ENCODE measurements at places on chromosomes 1 and 21.

GRCh38 chr1:30701258-30701633 is 22.1 kb downstream of the MATN1 start:
- no peak for DNase-seq

DNA sequence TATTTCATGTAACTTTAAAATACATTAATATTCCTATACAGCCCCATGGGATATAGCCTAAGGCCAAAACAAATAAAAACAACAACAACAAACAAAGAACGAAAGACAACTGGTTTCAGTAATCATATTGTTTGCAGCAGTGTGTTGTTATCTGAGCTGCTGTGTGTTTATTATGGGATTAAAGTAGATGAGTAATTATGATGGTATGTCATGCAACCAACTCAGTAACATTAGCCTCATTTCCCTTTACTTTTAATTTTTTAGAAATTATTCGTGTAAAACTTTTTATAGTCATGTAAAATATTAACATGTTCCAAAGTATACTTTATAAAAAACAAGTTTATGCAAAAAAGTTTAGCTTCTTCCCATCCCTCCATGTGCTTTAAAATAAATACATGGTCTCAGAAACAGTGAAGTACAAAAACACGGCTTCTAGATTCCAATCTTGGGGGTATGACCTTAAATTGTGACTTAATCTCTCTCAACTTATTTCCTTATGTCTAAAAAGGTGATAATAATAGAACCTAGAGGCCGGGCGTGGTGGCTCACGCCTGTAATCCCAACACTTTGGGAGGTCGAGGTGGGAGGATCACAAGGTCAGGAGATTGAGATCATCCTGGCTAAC is 176.1 kb downstream of the SLC45A1 start:
- DNase-seq, result no peak

GRCh38 chr21:38679534-38679933 is 126.2 kb upstream of the ETS2 start:
- DNase-seq, result peak; percentile 50

DNA sequence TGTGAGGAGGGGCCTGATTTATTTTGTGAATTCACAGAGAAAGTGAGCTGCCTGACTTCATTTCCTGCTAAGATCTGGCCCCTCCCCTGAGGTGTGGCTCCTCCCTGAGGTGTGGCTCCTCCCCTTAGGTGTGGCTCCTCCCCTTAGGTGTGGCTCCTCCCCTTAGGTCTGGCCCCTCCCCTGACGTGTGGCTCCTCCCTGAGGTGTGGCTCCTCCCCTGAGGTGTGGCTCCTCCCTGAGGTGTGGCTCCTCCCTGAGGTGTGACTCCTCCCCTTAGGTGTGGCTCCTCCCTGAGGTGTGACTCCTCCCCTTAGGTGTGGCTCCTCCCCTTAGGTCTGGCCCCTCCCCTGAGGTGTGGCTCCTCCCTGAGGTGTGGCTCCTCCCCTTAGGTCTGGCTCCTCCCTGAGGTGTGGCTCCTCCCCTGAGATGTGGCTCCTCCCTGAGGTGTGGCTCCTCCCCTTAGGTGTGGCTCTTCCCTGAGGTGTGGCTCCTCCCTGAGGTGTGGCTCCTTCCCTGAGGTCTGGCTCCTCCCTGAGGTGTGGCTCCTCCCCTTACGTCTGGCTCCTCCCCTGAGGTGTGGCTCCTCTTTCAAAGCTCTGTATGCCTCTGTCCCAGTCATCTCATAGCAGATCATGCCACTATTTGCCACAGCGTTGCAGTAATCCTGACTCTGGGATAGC is 26.9 kb upstream of the LRRC3 start:
- DNase-seq, result peak; percentile 52

DNA sequence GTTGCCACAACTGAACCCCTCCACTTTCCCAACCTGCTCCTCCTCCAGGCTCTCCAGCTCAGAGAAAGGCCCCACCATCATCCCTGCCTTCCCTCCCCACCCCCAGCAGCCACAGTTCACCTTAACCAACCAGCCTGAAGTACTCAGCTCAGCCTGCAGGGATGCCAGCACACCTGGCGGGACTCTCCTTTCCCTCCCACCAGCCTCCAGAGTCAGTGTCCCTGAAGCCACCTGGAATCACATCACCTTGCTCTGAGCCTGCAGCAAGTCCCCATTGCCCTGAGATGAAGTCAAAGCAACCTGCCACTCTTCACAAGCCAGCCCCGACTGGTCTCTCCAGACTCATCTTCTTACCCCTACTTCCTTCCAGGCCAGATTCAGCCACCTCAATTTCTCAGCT is 26.2 kb upstream of the ZC3H12A start:
- no peak for DNase-seq

- no peak for DNase-seq
These were observed 13.9 kb upstream of the CD2 start for GRCh38 chr1:116740296-116740695.

DNA sequence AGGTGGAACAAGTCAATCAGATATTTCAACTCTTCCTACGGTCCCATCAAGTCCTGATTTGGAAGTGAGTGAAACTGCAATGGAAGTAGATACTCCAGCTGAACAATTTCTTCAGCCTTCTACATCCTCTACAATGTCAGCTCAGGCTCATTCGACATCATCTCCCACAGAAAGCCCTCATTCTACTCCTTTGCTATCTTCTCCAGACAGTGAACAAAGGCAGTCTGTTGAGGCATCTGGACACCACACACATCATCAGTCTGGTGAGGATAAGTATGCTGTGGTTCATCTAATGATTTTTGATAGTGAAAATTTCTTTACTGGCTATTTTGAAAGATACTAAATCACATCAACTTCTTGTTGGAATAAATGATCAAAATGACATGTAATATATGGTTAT is 67.7 kb upstream of the MPC2 start:
- no peak for DNase-seq

GRCh38 chr1:187336441-187337168 is 507.9 kb downstream of the PLA2G4A start:
- no peak for DNase-seq

- DNase-seq, result peak; percentile 26
These were observed 88.9 kb downstream of the XPR1 start for GRCh38 chr1:180720753-180721152.

DNA sequence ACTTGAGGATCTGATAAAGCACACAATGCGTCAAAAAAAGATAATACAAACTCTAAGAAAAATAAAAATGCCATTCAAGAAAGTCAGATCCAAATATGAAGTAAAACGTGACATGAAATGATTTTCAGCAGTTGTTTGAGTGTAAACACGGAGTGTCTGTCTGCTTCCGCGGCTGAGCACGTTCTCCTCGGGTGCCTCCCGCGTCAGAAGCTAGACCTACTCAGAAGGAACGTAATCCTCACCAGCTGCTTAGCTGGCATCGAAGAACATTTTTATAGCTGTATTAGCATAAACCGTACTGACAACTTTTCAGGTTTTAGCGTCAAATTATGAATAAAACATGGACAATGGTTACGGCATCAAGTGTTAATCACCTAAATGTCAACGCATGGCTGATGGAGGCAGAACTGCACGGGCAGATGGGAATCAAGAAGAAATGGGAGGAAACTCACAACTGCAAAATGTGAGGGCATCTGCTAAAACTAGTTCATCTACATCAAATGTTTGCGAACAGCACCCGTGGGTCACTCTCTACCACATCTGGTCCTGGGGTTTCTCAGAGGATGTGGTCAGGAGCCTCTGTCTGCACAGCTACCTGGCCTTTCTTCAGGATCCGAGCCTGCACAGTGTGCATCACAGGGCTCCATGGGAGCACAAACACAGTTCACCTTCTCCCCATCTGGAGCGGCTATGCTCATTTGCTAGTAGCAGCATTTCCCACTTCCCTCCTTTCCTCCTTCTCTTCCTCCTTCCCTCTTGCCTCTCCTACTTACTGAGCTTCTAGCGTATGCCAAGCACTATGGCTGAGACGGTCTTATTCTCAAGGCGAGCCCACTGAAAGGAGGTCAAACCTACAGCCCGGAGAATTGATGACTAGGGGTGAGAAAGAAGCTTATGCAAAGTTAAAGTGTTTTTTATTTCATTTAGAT is 40.0 kb downstream of the RCAN1 start:
- DNase-seq, result no peak

GRCh38 chr1:226325178-226325577 is 16.2 kb upstream of the LIN9 start:
- DNase-seq, result peak; percentile 64

DNA sequence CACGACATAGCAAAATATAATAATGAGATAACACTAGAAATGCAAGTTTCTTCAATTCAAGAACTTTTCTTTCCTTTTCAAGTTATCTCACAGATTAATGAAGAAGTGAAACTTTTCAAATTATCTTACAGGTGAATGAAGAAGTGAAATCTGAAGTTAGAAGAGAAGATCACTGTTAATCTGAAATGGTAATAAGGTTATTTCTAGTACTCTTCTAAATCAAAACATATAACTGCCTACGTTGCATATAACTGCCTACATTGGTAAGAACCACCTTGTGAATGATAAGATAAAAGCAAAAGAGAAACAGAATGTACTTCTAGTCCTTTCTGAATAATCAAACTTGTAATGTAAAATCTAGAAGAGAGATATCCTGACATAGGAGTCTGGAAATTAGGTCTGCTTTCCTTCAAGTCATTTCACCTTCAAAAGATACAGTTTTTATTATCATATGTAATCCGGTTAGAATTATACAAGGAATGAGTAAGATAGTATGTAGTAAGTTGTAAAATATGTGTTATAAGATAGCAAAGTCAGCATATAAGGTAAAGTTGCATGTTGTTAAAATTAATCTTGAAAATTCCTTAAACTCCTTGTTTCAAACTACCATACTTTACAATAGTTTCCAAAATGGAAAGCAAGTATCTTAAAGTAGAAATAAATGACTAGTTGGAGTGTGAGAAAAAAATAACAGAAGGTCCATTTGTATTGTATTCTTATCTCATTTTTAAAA is 522.4 kb upstream of the ZRANB2 start:
- no peak for DNase-seq

- no peak for DNase-seq
These were observed 19.6 kb downstream of the BACH1 start for GRCh38 chr21:29318354-29318753.

DNA sequence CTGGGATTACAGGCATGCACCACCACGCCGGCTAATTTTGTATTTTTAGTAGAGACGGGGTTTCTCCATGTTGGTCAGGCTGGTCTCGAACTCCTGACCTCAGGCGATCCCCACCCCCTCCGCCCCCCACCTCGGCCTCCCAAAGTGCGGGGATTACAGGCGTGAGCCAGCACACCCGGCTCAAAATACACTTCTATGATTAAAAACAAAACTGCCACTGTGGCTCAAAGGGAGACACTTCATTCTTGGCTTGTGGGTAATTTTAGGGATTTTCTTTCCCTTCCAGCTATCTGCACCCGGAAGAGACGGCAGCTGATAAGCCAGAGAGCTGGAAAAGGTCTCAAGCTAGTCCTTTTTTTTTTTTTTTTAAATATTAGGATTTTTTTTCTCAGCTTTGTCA is 24.5 kb downstream of the TMPRSS2 start:
- DNase-seq, result no peak

DNA sequence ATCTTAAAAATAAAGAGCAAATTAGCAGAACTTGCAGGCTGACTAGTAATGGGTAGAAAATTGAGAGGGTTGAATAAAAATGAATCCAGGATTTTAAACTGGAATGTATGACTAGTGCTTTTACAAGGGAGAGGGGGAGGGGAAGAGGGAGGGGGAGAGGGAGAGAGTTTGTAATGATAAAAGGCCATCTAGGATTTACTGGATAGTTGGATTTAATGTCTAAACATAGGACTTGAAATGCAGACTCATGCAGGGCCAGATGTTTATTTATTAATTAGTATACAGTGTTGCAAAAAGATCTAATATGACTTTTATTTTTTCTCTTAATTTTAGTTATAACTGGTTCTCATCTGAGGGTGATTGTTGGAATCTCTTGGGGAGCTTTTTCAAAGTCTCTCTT is 4.3 kb downstream of the ZNF326 start:
- no peak for DNase-seq

DNA sequence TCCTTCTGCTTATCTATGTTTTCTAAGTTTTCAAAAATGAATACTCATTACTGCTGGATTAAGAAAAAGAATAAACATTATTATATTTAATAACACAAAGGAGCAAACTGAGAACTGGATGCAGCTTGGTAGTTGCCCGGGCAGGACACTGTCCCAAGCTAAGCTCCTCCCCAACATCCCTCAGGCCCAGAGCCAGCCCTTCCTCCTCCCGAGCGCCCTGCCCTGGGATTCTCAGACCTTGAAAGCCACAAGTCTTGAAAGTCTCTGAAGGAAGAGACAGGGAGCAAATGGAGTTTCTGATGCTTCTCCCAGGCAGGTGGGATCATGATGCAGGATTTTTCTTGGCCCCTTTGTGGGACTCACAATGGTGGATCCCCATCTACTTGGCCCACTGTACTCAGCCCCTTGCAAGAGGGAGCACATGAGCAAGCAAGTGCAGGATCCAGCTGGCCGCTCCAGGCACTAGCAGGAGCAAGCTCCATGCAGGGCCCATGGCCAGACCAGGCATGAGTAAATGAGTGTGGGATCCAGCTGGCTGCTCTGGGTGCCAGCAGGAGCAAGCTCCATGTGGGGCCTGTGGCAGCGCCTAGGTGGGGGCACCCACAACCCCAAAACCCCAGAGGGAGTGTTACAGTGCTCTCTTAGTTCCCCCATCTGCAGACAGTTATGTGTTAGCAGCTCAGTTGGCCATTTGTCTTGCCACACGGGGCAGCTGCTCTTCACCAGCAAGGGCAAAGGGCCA is 32.1 kb upstream of the RAB4A start:
- DNase-seq, result no peak

DNA sequence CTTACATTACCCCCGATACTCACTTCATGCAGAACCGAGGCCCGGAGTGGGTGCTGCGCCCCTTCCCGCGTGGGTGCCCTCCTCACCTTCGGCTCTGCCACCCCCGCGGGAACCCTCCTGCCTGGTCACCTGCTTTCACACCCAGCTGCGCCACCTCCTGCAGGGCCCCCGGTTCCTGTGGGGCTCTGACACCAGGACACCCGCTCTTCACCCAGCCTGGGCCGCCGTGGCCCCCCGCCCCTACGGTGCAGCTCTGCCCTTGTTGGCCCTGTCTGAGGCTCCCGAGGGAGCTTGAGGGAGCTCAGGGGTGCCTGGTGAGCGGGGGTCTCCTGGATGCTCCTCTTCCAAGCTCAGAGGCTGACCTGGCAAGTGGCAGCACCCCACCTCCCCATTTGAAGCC is 19.0 kb downstream of the RRP1 start:
- no peak for DNase-seq

GRCh38 chr1:40300651-40301050 is 16.4 kb downstream of the COL9A2 start:
- DNase-seq, result no peak

DNA sequence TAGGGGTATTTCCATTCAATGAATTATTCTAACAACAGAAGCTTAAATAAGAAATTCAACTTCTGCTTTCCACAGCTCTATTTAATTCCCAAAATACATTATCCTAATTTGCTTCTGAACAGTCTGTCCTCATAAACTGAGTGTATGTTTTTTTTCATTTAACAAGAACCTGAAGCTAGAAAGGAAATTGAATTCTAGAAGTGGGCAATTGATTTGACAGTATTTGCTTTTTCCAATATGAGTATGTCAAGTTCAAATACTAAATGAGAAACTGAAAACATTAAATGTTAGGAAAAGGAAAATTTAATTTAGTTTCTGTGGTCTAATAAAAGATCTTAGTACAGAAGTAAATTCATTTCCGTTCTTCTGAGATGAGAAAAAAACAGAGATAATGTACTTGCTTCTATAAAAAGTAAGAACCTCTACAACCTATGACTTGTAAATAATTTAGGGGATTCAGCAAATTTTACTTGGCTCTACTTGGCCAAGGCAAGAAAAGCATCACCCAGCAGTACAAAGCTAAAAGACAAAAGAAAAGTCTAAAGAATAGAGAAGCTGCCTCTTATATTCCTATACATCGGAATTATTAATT is 31.1 kb downstream of the RAB3GAP2 start:
- no peak for DNase-seq

Data from Daoy (cell line).